Activated CD8-positive, alpha-beta memory T cell treated with anti-CD3 and anti-CD28 coated beads, Interleukin-2, amount 10 ng/mL, durations not matched to agents 7 days and 5 days (primary cell): ENCODE measurements at places on chromosomes 4 and X. TPM values are rescaled to one million over a fixed set of nuclear protein-coding genes. Genes with fewer than 3 reads are reported as not detected.

DNA sequence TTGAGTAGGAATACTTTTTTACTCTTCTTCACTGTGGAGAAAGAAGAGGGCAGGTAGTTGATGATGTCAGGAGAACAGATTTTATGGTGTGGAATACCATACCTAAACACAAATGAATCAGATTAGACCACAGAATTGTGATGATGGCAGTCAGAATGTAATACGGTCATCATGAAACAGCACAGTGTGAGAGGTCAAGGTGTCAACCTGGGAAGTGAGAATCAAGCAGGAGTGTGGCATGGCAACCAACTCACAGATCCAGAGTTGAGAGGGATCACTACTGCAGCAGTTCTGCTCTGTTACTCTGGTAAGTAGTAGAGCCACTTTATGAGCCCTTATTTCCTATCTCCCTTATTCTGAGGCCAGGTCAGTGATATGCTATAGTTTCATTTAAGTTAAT lies 27.7 kb downstream of the METTL14 start:
- H3K36me3 ChIP-seq, result peaks cover 25% of the 10 kb centered on the region
- DNase-seq, result no peak
- no peak overlapping the region for H3K4me3 ChIP-seq
- H3K4me1 ChIP-seq, result peaks cover 8% of the 10 kb centered on the region

GRCh38 chrX:129599996-129600395 lies 54.8 kb downstream of the APLN start:
- H3K27ac ChIP-seq, result no peak overlapping the region
- H3K4me1 ChIP-seq, result peaks cover 12% of the 10 kb centered on the region
- no peaks in the 10 kb centered on the region for H3K36me3 ChIP-seq
- peaks cover 6% of the 10 kb centered on the region for H3K27me3 ChIP-seq
- H3K4me3 ChIP-seq, result no peak overlapping the region

DNA sequence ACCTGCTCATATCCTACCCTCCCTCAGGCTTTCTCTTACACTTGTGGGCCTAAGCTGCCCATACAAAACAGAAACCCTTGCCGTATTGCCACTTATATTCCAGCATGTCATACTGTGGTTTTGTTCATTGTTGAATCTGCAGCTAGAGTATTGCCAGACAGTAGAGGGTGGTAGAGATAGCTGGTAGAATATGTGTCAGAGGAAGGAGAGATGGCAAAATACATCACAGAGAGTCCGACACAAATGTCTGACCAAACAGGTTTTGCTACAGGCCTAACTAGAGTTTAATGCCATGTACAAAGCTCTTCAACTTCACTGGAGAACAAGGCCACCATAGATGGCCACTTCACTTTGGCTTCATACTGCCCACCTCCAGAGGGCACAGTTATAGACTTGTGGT lies 160.1 kb downstream of the EFHC2 start:
- H3K4me3 ChIP-seq, result no peak overlapping the region
- no peaks in the 10 kb centered on the region for H3K36me3 ChIP-seq
- no peaks in the 10 kb centered on the region for H3K4me1 ChIP-seq
- no peak for DNase-seq

GRCh38 chr4:61866378-61867030 lies 666.4 kb downstream of the ADGRL3 start:
- no peak overlapping the region for H3K4me3 ChIP-seq
- H3K36me3 ChIP-seq, result peaks cover 2% of the 10 kb centered on the region
- H3K4me1 ChIP-seq, result no peaks in the 10 kb centered on the region
- no peak for DNase-seq
- H3K27ac ChIP-seq, result no peak overlapping the region

DNA sequence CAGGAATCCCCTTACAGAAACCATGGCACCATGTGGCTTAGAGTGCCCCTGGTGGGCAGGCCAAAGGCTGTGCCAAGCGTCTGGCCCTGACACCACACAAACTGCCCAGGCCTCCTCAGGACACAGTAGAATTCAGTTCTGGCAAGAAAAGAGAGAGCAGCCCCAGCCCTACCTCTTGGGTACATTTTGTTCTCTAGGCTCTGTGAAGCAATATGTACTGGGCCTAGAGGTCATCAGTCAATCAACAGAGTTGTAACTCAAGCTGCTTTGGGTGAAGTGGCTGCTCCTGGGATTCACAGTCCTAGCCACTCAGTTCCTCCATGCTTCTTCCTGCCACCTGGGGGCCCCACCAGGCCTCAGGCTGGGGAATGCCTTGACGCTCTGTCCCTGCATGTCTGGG lies 158.1 kb upstream of the MAMLD1 start:
- peaks cover 19% of the 10 kb centered on the region for H3K4me1 ChIP-seq
- peaks cover 3% of the 10 kb centered on the region for H3K27me3 ChIP-seq

Gene MXD4
- total RNA-seq, result 13.7 TPM

Gene MED14
- 47.7 TPM for total RNA-seq
